ENCODE measurements at places on chromosomes 1 and 21. TPM values are rescaled to one million over a fixed set of nuclear protein-coding genes. Genes with fewer than 3 reads are reported as not detected.

ELOVL1 gene
- 85.7 TPM for total RNA-seq

PRAMEF25 gene
- total RNA-seq, result not detected

RGS13 gene
- not detected for total RNA-seq

CRNN gene
- total RNA-seq, result not detected

KIF26B gene
- total RNA-seq, result 0.07 TPM

SERINC2 gene
- not detected for total RNA-seq

CD1D gene
- total RNA-seq, result not detected

CELF3 gene
- total RNA-seq, result not detected

GNG12 gene
- total RNA-seq, result 0.12 TPM

C8A gene
- not detected for total RNA-seq

C1orf141 gene
- not detected for total RNA-seq

IQGAP3 gene
- 10.3 TPM for total RNA-seq

INKA2 gene
- 1.3 TPM for total RNA-seq

LENEP gene
- total RNA-seq, result 1.8 TPM

MAN1A2 gene
- total RNA-seq, result 32.5 TPM

TP73 gene
- total RNA-seq, result 1.4 TPM

MEX3A gene
- 0.27 TPM for total RNA-seq

OBSCN gene
- 15.0 TPM for total RNA-seq

ANGPTL3 gene
- not detected for total RNA-seq

SGIP1 gene
- total RNA-seq, result not detected
